ENCODE measurements at places on chromosomes 4 and X.
A peak's percentile ranks its signal among the peaks of the same experiment; 100 is the strongest.

GRCh38 chr4:126956184-126956897 is 676.4 kb upstream of the INTU start:
- no peak for DNase-seq

DNA sequence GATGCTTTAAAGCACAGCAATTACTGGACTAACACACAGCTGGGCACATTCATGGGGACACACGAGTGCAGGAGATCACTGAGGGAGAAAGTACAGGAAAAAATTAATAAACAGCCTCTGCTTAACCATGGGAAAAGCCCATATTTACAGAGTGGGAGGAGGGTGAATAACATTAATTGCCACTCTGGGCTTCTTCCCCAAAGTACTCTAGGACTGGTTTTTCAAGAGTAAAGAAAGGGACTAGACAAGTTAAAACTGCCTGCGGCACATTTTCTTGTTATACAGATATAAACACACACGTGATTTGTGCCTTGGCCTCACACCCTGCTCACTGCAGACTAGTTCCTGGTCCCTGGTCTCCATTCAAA is 179.7 kb upstream of the TET2 start:
- no peak for DNase-seq

DNA sequence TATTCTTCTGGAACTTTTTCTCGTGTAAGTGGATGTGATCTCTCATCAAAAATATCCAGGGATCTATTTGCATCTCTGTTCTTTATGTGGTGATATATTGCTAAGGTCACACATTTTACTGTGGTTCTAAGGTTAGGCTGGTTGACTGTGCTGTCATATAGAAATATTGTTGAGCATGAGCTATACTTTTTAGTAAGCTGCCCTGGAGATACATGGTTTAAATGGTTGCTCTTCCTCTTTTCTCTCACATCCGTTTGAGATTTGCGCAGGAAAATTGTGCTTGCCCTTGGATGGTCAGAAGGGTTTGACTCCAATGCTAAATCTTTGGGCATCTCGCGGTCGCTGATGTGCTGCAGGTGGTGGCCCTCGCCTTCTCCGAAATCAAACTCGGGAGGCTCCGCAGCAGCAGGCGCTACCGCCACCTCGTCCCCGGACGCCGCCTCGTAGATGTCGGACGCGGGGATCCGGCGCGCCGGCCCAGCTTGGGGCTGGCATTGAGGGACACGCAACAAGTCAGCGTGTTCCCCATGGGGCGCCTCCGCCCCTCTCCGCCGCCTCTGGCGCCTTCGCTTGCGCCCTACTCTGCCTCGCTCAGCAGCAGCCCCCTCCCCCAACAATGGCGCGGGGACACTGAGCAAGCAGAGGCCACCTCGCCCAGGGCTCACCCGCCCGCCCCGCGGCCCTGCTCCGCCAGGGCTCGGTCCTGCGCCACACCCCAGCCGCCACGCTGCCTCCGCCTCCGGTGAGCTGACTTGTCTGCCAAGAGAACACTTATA is 154.5 kb downstream of the MSN start:
- peak; percentile 15 for DNase-seq

DNA sequence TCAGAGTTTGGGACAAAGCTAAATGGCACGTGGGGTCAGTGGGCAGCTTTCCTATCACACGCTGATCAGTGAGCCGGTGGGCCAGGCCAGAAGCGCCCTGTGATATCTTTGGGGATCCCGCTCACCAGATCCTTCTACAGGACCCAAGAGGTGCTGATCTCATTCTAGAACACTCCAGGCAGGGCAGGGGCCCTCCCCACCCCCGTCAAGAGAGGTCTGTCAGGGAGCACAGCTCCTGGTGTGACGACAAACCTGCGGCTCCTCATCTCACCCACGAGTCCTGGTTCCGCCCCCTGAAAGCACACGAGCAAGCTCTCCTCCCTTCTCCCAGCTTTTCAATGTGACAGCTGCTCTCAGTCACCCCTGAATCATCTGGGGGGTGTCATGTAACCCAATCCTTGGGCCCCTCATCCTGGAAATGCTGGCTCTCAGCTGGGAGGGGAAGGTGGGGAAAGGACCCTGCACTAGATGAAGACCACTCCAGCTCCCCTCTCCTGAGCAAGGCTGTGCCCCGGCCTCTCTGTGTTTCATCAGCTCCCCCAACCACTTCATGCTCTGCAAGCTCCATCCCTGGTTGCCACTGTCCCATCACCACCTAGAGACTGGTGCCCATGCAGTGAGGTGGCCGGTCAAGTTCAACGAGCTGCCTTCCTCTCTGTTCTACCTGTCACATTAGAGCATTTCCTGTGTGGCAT is 4.6 kb downstream of the HCFC1 start:
- DNase-seq: no peak

DNA sequence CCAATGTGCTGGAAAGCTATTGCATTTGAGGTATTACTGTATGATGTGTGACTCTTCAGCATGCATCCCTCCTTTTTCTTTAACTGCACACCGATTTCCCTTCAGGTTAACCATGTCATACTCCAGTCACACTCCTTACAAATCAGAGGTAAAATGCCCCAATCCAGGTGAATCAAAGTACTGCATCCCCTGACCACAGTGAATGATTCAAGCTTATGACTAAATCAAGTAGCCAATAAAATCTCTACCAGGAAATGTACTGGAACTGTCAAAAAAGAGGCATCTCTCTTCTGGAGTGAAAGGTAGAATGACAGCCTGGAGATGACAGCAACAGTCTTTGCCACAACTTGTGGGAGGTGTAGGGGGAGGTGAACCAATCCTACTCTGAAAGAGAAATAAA is 10.4 kb downstream of the ADAMTS3 start:
- no peak for DNase-seq

GRCh38 chr4:148353571-148353970 is 88.6 kb downstream of the NR3C2 start:
- no peak for DNase-seq

DNA sequence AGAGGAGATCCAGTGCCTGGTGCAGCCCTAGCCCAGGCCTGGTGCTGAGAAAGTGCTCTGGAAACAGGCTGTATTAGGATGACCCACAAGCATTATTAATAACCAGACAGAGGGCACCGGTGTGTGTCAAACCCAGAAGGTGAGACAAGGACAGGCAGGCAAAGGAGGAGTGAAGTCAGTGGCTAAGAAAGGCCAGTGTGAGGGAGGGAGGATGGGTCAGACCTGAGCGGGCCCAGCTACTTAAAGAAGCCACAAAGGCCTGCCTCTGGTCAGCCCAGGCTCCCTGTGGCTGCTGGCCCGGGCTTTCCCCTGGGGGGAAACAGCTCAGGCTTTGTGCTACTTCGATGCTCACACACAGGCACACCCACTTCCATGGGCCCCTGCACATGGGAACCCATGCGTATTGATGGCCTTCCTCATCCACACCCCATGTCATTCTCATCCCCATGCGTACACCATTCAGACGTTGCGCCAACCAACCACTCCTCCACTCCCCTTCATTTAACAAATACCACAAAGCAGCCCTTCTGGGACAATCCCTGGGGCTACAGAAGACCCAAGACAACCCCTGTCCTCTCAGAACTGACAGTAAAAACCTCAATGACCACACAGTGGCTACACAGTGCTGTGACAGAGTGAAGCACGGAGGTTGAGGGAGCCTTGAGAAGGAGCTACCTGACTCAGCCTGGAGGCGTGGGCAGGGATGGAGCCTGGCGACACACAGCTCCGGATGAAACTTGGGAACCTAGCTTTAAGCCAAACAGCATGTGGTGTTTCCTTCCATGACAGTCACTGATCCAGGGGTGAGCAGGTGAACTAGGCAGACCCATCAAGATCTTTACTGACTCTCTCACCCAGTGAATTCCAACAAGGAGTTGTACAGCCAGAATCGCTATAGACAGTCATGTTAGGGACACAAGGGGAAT is 24.9 kb upstream of the MTM1 start:
- DNase-seq: no peak

GRCh38 chrX:131791608-131792355 is 231.3 kb upstream of the STK26 start:
- DNase-seq: no peak

DNA sequence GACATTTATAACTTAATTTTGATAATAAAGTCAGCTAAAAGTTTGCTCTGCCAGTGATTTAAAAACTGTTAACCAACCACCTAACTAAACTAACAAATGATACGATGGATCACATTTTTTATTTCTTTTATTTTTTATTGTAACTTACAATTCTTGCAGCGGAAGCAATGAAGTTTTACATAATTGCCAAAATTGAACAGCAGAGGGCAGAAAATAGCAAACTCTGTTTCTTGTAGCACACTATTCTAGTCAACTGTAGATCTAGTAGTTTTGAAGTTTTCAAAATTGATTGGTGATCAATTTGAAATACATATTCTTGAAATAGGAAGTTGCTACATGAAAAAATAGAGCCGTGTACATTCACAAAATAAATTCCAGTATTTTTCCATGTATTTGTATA is 2.8 kb upstream of the GRIA2 start:
- no peak for DNase-seq

GRCh38 chrX:100695991-100696390 is 35.9 kb downstream of the SYTL4 start:
- no peak for DNase-seq

All from stimulated activated CD8-positive, alpha-beta memory T cell treated with anti-CD3 and anti-CD28 coated beads, Interleukin-12 subunit alpha, Interleukin-12 subunit beta, amount 100 ng/mL, for 4 hours (primary cell).